ENCODE measurements at places on chromosomes 1 and 21.

- DNase-seq = no peak
These were observed 164.6 kb downstream of the RASAL2 start for GRCh38 chr1:178258536-178258935.

DNA sequence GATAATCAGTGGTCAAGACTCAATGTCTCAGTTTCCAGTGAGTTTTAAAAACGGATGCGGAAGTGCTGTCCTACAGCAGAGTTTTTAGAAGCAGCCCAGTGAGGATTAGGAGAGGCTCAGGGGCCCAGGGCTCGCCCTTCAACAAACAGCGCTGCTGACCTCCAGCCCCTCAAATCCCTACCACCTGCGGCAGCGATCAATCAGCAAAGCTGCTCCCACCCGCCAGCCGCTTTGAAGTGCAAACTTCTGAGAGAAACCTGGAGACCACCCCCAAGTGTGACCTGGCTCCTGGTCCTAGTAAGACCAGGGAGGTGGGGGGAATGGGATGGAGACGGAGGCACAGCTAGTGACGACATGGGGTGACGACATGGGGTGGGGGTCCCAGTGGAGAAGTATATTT lies 14.4 kb downstream of the ZBTB17 start:
- no peak for DNase-seq

GRCh38 chr1:174405219-174405618 lies 42.5 kb upstream of the GPR52 start:
- DNase-seq = no peak

- no peak for DNase-seq
These were observed 616.3 kb downstream of the PLA2G4A start for GRCh38 chr1:187445066-187445465.

- DNase-seq = no peak
These were observed 5.2 kb downstream of the FCGR2A start for GRCh38 chr1:161510477-161510876.

- DNase-seq = no peak
These were observed 54.5 kb downstream of the ATP5PO start for GRCh38 chr21:33861125-33861524.
